ENCODE measurements at places on chromosomes 1 and 21.

DNA sequence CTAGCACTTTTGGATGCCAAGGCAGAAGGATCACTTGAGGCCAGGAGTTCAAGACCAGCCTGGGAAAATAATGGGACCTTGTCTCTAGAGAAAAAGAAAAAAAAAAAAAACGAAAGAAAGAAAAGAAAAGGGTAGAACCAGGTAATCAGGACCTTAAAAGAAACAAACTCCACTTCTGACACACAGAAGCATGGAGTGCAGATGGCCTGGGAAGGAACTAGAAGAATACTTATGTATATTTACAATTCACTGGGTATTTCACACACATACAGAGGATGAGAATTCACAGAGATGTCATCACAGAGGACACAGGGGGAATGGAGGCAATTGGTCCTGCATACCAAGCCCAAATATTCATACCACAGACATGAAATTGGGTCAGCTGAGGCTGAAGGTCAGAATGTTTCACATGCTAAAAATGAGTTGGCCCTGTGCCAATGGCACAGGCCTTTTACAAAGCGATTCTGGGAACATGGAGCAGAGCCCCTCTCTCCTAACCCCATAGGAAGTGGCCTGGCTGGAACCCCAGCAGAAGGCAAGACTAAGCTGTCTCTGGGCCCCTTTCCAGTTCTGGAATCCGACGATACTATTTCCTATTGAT is 4.4 kb downstream of the B4GALT3 start:
- DNase-seq: peak; percentile 82

DNA sequence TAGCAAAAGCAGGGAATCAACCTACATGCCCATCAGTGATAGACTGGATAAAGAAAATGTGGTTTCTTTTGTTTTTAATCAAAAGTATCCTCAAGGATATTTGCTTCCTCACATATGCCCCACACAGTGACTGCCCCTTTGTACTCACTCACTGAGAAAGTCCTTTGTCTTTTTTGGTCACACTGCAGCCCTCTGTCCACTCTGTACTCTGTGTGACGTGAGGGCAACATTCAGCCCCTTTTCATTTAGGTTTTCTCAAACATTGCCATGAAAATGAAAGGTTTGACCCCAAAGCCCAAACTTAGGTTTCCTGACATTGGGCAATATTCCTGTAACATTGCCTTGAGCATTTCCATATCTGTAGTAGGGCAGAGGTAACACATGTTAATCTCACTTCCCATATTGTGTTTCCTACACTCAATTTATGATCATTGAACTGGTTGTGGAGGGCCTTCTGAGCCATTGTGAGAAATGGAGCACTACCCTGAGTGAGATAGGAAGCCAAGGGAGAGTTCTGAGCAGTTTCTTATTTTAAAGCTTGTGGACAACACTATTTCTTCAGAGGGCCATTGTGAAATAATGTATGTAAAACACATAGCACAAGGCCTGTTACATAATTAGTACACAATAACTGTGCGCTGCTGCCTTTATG is 501.9 kb upstream of the C1orf87 start:
- DNase-seq: no peak

DNA sequence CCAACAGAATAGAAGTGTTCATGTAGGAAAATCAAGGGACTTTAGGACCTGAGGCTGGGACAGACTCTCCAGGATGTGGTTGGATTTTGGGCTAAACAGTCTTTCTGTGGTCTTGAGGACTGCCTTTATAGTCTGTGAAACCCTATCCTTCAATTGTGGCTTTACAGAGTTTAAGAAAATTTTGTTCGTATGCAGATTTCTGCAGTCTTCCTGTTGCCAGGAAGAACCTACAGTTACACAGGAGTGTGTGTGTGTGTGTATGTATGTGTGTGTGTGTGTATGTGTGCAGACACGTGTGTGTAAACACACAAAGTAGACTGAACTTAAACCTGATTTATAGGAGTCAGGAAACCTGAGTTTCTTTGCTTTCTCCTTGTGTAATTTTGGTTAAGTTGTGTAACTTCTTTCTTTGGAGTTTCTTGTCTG is 22.8 kb downstream of the NEK7 start:
- DNase-seq: peak; percentile 56

- DNase-seq: peak; percentile 14
Observed at GRCh38 chr1:219927956-219928790, at the start of gene SLC30A10. Gene SLC30A10, minus strand, starts transcription at chr1:219928557. Its CDS starts 117 bp downstream, at chr1:219928440.

DNA sequence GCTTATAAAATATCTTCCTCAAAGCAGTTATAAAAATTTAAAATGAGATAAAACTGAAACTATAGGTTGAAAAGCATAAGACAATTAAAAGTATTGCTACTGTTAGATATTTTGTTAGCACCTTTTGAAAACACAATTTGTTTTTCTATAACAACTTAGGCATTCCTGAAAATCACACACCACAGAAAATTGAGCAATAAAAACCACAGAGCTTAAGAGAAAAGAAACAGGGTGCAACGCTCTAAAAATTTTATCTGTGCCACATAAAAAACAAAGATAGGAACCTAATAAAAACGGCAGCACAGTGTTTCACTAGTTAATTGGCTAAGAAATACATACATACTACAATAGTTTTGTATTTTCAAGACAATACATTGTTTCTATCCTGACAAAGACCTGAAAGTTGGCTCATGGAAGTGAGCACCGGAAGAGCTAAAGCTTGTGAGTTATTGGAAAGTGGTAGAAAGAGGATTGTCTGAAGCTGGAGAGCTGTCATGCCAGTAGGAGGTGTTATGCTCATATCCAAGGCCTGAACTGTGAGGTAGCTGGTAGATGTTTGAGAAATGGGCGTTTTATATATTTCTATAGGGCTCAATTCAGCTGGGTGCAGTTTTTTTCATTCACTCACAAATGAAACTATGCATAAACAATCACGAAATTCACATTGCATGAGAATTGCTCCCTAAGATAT is 45.8 kb downstream of the RGS7 start:
- DNase-seq: no peak

GRCh38 chr1:27403065-27403726 is 10.8 kb downstream of the GPR3 start:
- DNase-seq: peak; percentile 81

DNA sequence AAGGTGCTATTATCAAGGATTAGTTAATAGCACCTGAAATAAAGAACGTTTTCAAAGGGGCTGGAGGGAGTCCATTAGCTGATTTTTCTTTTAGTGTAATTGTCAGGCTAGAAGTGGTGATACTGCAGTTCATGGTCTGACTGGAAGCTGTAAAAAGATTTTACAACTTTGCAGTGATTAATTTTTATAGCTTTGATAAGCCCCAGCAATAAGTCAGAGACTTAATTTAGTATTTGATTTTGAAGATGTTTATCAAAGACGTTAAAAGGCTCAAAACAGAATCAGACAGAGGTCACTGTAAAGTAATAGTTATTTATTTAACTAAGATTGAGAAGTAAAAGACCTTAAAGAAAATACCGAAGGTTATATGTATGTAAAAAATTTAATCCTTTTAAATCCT is 165.5 kb upstream of the FMN2 start:
- DNase-seq: no peak

DNA sequence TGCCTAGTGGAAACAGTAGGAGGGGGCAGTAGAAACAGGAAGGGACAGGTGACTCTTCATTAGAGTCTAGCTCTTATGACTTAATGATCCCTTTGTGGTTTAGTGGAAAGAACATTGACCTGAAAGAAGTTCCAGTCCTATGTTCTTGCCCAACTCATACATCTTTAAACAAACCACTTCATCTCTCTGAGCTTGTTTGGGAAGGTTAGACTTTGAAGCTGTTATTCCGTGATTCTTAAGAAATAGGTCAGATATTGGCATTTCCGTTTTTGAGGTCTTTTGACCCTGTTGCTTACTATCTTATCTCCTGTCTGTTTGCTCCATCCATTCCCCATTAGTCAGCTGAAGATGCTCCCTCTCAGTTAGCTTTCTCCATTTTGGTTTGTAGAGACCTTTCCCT is 38.5 kb downstream of the MTR start:
- no peak for DNase-seq

- no peak for DNase-seq
Observed at GRCh38 chr1:220876511-220877376, 2.5 kb upstream of the HLX start.

DNA sequence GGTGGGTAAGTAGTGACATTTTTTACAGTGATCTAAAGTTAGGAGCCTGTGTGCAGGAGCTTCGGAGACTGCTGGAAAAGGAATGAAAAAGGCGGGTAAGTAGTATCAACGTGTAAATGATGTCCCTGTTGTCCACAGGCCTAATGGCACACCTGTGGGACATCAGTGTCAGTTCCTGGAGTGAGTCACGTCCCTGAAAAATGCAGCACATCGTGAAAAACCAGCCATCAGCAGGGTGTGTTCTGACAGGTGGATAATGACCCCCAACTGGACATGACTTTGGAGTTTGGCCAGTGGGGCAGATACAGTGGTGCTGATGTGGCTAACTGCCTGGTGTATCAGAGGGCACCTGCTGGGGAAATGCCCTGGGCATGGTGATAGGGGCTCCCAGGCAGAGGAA is 12.0 kb upstream of the PRDM15 start:
- no peak for DNase-seq
